AG09309 (cell line): ENCODE measurements at places on chromosomes 12 and 14.
A peak's percentile ranks its signal among the peaks of the same experiment; 100 is the strongest.

- DNase-seq = no peak
Measured at GRCh38 chr12:24415934-24416333, 466.5 kb upstream of the SOX5 start.

DNA sequence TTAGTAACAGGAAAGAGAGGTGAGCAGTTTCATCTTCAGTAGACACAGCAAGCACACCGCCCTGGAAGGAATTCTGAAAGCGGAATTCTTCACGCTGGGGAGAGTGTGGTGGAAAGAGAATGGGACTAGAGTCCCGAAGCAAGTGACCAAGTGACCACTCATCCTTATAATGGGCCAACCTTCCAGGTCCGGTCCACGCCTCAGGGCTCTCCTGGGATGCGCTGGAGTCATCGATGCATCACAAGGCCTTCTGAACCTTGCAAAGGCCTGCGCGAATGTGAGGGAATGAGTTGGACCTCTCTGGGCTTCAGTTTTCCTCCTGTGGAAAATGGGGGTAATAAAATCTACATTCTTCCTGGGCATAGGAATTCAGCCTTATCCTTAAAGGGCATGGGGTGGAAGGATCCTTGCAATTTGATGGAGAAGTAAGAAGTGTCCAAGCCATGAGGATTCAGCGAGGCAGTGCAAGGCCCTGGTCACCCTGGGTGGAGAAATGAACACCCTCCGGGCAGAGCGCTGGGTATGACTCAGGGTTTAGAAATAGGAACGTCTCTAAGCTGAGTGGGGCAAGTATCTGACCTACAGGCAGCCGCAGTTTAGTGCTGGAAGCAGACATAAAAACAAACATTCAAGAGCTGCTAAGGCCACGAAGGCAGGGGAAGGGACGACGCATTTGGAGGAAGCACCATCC lies 97.7 kb downstream of the SETD3 start:
- no peak for DNase-seq

GRCh38 chr12:31835276-31835882 lies 106.6 kb upstream of the AMN1 start:
- no peak for DNase-seq

DNA sequence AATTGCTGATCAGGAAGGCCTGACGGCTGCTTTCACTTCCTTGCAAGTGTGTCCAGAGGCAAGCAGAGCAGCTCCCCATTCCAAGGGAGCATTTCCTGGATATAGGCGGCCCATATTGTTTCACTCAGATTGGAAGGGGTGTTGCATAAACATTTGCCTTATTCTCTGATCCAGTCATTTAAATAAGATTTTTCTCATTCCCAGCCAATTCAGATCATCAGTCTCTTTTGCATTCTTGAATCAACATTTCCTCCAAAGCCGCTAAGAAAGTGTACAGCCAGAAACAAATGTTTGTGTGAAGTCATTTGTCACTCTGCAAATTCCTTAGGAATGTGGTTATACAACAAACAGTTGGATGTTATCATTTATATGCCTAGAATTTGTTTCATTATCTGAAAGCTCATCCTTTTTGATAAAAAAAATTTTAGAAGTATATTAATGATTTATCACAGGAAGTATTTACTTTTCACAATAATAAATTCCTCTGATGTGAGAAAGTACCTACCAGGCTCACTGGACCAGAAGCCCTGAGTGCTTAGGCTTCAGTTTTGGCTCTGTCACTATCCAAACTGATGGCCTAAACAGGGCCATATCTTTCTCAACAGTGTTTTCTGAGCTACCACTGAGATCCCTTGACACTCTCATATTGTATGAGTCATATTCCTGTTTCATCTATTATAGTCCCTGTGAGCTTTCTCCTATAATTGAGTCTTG lies 379.6 kb downstream of the CCDC91 start:
- DNase-seq = peak; percentile 71

DNA sequence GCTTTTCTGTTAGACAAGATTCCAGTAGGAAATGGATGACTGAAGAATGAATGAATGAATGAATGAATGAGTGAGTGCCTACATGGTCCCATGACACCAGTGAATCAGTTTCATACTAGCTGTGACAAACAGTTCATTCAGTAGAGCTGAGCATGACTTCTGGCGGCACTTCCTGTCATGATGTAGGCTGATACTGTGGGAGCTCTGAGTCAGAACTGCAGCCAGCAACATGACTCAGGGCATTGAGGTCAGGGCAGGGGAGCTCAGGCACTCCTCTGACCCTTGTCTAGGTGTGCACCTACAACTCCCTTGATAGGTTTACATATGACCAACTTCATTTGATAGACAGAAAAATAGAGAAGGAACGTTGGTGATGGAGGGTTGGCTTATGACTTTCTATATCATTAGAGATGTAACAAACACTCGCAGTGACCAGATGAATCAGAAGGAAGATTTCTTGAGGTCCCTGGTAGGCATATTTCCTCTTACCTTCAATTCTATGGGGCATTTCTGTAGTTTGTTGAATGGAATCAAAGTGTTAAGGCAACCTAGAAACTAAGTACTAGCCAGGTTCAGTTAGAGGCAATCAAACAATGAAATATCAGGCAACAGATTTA lies 139.3 kb upstream of the ARHGAP5 start:
- DNase-seq = no peak

DNA sequence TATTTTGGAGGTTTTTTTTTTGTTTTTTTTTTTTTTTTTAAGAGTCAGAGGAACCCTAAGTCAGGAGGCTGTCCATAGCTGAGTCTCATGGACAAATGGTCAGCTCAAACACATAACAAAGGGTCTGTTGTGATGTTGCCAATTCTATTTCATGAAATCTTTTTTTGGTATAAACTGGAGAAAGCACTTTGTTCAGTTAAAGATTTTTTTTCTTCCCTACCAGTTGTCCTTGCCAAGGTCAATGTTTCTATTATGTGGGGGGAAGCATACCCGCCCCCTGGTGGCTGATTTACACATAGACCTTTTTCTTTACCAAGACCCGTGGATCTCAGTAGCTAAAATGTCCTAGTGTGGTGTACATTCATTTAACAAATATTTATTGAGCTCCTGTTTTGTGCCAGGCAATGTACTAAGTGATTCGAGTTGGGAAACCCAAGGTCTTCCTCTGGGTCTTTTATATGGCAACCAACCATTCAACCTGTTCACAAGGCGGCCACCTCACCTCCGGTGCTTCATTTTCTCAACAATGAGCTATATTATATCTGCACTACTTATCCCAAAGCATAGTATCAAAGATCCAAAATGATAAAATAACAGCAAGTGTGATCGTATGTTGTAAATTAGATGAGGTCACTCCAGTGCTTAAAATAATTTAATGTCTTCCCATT lies 214.5 kb downstream of the PAH start:
- DNase-seq = peak; percentile 51

DNA sequence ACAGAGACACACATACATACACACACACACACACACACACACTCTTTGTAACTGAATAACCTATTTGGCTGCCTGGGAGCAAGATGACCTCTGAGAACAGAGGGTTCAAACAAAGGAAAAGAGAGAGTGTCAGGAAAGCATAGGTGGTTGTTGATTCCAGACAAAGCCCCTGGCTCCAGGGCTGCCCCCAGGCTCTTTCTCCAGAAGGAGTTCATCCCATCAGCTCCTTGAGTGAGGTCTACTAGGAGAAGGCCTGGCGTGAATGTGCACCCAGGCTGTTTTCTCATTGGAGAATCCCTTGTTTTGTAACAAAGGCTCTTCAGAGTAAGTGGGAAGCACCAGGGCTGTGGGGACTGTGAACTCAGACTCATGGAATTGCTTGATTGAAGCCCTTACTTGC lies 151.9 kb downstream of the EMP1 start:
- no peak for DNase-seq

DNA sequence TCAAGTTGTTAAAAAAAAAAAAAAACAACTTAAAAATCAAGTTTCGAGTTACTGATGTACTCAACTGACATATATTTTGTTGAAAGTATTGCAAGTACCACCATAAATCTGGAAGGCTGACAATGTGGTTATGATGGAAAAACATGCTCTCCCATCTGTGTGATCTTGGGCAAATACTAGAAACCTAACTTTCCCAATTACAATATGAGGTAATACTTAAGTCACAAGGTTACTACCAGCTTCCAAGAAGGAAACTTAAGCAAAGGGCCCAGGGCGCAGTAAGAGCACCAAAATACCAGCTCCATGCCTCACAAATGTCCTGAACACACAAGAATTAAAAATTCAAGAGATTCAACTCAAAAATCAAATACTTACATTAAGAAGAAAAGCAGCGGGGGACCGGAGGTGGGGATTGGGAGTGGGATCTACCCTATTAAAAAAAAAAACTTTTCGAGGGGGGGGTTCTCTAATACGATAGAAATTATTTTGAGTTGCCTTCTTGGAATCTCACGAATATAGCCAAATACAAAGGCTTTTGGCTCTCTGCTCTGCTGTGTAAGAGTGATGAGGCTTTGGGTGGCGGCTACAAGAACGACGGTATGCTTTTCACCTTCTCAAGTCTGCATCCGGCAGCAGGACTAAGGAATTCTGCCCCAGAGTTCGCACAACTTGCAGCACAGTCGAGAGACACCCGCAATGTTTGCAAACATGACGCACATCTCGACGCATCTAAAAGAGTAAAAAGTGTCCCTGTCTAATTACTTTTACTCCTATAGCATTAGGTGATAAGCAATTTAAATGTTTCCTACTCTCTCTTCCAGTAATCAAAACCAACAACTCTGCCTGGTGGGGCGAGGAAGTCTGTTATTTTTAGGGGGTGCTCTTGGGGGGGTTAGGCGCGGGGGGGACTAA lies 1.1 kb downstream of the SAV1 start:
- DNase-seq = no peak

DNA sequence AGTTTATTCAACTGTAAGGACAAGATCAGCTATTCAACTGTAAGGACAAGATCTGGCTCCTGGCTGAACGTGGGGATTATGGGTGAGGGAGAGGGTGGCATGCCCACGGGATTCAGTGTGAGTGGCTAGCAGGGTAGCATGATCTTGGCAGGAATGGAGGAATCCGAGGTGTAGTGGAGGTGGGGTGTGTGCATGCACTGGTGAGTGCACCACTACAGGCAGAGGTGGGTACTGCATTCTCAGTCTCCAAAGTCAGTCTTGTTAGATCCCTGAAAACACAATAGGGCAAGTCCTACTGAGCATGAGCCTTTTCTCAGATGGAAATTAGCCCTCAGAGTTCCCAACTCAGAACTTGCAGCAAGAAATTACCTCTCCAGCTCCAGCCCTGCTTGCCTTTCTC lies 32.2 kb upstream of the DCD start:
- DNase-seq = no peak

DNA sequence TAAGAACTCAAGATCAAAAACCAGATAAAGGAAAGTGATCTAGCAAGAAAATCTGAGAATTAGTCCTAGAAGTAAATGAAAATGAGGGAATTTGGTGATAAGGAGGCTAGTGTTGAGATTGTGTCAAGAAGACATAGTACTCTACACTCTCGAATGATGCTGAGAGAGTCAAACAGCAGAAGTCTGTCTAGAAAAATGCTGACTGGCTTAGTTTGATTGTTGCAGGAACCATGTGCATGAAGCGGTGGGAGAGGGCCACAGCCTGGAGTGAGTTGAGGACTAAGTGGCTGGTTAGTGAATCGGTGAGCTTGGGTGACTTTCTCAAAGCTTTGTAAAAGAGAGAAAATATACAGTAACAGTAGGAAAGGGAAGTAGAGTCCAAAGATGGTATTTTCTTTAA lies 124.5 kb downstream of the LRIG3 start:
- DNase-seq = no peak

DNA sequence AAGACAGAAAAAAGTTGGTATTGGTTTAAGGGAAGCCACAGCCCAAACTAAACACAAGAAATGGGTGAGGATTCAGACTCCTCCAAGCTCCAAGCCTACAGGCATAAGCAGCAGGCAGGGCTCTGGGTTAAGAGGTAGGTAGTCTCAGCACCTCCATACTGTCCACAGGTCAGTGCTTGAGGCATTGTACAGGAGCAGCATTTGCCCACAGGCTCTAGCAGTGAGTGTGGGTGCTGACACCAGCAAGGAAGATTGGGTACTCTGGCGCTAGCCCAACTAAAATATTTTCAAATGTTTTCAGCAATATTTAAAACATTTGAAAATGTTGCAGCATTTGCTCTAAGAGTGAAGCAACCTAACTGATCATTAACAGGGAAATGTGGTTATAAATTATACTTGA lies 33.1 kb downstream of the FERMT2 start:
- DNase-seq = peak; percentile 24

- no peak for DNase-seq
Measured at GRCh38 chr14:90388437-90388836, 8.4 kb upstream of the CALM1 start.

DNA sequence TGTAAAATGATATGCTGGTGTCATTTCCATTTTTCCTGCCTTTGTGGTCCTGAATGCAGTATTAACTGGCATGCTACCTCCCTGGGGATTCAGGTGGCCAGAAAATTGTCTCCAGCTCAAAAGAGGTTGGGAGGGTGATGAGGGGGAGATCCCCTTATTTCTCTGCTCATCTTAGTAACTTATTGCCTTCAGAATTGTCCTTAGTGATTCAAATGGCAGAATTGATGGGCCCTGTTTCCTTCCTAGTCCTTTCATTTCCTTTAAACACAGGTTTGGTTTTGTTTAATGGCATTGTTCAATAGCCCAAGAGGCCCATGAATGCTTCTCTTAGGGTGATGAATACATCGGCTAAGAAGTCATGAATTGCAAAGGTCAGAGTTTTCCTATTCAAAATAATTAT lies 207.0 kb downstream of the SLC41A2 start:
- no peak for DNase-seq

DNA sequence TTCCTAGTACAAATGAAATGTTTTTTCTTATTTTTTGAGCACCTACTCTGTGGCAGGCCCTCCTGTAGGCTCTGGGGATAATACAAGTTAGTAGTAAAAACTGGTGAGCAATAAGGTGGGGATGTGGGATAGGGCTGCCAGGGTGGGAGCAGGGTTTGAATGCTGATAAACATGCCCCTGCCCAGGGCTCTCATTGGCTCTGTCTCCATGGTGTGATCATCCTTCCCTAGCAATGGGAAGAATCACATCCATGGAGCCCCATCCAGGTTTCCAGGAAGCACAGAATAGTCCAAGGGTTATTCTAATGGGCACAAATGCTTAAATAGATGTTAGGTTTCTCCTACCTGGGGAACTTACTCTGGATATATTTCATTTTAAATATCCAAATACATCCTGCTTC lies 45.5 kb downstream of the GIT2 start:
- no peak for DNase-seq

- no peak for DNase-seq
Measured at GRCh38 chr12:90652280-90652679, 302.7 kb downstream of the CCER1 start.

DNA sequence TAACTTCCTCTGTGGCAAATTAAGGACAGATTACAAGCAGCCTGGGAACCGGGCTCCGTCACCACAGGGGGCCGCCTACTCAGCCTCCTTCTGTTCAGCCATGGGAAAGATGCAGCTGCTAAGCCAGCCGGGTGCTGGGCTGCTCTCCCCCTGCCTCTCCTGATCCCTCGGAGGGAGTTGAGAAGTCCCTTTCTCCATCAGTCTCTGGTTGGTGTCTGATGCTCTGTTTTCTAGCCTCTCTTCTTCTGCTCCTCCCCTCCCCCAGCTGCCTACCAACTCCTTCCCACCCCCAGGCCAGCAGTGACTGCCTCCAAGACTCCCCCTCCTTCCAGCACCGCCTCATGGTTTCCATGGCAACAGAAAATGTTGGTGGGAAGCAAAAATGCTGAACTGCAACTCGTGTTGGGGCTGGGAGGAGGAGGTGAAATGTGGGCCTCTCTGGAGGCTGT lies 486.7 kb downstream of the APAF1 start:
- no peak for DNase-seq

GRCh38 chr14:21215130-21215878 lies 53.9 kb downstream of the HNRNPC start:
- no peak for DNase-seq

GRCh38 chr14:61151251-61151650 lies 129.9 kb downstream of the TMEM30B start:
- no peak for DNase-seq

GRCh38 chr12:23204933-23205778 lies 580.2 kb downstream of the ETNK1 start:
- DNase-seq = peak; percentile 23
